ENCODE measurements at places on chromosomes 2 and 18.

DNA sequence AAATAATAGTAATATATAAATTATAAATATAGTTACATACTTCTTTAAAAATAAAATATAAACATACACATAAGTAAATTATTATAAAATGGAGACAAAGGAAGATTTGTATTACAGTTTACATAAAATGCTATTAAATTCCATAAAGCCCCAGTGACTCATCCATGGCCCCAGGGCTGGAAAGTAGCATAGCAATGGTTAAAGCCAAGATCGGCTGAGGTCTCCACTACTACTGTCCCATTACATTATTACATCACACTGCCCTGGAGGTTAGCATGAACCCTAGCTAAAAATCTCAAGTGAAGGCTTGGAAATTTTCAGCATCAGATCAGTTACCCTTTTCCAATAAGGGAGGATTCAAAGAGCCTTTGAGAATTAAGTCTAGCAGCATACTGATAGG lies 936.2 kb downstream of the DSC3 start:
- no peak for DNase-seq

- peak; percentile 3 for DNase-seq
Measured at GRCh38 chr2:37851428-37851827, 73.7 kb upstream of the RMDN2 start.

GRCh38 chr2:23350792-23351355 lies 34.1 kb upstream of the KLHL29 start:
- no peak for DNase-seq

DNA sequence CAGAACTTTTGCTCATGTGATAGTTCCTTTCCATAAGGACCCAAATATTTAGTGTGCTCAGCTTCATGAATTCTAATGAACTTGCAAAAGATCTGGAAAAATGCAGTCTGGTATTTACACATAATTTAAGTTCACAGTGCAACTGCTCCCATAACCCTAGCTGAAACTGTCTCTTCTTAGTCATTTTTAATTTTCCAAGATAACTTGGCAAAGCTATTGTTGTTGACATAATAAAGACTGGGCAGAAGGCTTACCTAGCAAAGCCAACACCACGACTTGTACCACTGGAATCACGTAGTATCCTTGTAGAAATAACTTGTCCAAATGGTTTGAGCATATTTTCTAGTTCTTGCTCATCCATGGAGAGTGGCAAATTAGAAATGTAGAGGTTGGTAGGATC lies 103.0 kb upstream of the ITGB6 start:
- DNase-seq = no peak

GRCh38 chr2:21317131-21317530 lies 193.4 kb downstream of the TDRD15 start:
- no peak for DNase-seq

- DNase-seq = no peak
Measured at GRCh38 chr2:142332196-142332595, 201.4 kb upstream of the LRP1B start.

DNA sequence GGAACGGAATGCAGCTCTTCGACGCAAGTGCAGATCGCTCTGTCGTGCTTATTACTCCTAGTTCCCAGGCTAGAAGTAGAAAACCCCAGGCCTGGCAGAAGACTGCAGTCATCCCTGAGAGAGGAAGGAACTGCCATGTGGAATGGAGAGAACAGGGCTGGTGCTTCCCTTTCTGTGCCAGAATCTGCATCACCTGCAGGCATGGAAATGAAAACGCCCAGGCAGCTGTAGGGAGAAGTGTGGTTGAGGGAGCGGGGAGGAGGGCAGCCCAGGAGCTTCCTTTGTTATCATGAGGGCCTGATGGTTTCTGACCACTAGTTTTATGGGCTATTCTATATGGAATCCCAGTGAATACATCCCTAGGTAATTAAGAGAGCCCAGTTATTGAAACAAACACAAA lies 79.4 kb upstream of the SMIM21 start:
- DNase-seq = no peak

DNA sequence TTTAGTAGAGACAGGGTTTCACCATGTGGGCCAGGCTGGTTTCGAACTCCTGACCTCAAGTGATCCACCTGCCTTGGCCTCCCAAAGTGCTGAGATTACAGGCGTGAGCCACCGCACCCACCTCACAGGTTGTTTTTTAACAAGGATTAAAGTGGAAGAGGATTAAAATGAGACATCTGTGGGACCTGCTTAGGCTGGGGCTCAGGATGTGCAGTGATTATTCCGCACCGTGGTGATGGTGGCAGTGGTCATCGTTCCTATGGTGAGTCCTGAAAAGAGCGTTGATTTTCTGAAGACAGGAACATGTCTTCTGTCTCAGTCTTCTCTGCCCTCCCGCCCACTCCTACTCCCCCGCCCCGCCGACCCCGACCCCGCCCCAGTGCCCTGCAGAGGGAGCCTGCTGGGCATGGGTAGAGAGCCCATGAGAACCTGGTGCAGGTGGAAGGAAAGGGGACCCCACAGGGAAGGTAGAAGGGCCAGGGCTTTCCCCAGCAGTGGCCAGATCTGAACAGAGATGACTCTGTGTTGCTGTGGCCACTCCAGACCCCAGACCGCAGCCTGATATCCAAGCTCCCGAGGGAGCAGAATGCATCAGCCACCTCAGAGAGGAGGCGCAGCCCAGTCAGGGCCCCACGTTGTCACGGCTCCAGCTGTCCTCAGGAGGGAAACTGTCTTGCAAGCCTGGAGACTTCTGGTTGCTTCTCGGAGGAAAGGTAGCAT lies 34.5 kb upstream of the FOSL2 start:
- no peak for DNase-seq

DNA sequence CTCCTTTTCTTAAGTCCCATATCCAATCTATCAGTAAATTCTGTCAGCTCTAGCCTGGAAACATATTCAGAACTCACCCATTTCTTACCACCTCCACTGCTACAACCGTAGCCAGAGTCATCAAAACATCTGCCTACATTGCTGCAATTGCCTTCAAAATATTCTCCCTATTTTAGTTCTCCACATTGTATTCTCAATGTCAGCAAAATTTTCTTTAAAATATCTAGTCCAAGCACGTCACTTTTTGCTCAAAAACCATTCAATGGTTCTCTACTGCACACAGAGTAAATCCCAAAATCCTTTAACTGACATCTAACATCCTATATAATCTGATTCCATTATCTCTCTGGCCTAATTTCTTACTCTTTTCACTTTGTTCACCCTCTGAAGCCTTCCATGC lies 68.5 kb upstream of the ERBB4 start:
- no peak for DNase-seq

GRCh38 chr18:10659594-10659993 lies 133.8 kb downstream of the NAPG start:
- no peak for DNase-seq

DNA sequence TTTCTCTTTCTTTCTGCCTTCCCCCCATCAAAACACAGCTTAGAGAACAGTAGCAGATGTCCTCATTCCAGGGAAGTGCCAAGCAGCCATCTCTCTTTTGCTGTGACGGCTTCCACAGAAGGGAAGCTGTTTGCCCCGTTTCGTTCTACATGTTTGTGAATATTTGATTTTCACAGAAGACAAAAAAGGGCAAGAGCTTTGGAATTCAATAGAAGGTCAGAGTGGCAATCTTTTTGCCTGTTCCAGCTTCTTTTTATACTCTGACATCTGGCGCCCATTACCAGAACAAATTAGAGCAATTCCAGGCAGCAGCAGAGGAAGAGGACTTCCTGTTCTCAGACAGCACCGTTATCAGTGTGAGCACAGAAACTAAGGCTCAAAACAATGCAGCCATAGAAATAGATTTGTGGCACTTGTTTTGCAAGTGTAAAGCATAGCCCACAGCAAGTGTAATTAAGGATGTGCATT lies 79.0 kb upstream of the CDH19 start:
- DNase-seq = no peak

- DNase-seq = no peak
Measured at GRCh38 chr2:112679484-112679883, 33.7 kb downstream of the SLC20A1 start.

- DNase-seq = no peak
Measured at GRCh38 chr2:102478686-102479470, 5.9 kb downstream of the SLC9A4 start.

- no peak for DNase-seq
Measured at GRCh38 chr18:45277908-45278307, 337.4 kb upstream of the SLC14A2 start.

GRCh38 chr18:2963048-2963447 lies 49.9 kb downstream of the LPIN2 start:
- peak; percentile 78 for DNase-seq

- DNase-seq = no peak
Measured at GRCh38 chr2:99648178-99648844, 158.5 kb upstream of the REV1 start.

- DNase-seq = no peak
Measured at GRCh38 chr2:217835931-217836891, 166.6 kb downstream of the TNS1 start.

DNA sequence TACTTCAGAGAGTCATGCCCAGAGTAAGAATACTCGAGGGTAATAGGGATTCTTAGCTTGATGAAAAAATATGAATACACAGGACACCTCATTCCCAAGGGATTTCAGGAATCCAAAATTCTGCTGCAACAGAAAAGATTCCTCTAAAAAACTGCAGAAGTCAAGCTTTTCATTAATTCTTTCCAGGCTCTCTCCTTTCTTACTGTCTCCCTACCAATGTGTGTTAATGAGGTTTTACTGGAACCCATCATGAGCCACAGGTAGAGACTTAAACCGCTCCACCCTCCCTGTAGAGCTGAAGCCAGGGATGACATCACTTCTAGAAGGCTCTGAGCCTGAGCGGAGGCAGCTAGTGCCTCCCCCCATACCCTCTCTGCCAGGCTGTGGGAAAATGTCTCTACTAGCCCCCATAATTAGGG lies 3.4 kb downstream of the SDC1 start:
- no peak for DNase-seq

DNA sequence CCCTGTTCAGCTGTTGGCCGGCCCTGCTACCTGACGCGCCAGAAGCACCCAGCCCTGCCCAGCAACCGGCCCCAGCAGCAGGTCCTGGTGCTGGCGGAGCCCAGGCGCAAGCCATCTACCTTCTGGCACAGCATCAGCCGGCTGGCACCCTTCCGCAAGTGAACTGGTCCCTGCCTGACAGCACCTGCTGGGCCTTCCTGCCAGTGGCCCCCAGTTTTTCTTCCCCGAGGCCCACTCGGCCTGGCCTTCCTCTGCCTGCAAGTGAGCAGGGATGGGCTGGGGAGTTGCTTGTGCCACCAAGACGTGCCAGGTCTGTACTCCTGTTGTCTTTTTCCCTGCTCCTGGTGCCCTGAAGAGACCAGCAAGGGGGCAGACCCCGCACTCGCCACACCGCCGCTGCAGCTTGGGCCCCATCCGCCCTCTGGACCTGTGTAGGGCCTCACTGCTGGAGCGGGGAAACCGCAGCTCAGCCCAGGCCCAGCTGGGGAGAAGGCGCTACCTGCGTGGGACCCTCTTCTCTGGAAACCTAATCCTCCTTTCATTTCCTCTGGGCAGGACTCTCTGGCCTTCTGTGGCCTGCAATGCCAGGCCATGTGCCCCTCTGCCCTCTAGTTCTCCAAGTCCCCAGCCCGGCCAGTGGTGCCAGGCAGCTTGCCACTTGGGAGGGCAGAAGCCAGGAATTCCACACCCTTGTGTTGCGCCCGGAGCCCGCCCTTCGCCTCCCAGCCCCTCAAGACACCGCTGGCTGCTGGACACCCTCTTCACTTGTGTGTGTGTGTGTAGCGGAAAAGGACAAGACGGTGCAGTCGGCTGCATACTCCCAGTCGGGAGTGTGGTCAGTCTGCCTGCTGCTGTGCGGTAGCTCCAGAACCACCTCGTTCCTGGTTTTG lies 47.0 kb downstream of the FAM168B start:
- no peak for DNase-seq

DNA sequence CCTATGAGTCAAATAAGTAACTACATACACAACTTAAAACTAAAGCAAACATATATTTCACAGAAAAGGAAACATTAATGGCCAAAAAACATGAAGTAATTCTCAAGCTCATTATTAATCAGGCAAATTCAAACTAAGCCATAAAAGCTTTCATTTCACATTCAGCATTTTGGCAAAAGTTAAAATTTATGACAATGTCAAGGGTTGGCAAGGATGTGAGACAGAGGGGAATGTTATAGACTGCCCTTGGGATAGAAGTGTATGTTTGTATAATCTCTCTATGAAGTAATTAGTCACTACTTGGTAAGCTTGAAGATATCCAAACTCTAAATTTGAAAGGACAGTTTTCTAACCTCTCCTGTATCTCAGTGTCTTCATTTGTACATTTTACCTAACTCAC lies 539.4 kb downstream of the RIT2 start:
- no peak for DNase-seq

- DNase-seq = no peak
Measured at GRCh38 chr2:195871326-195871725, 197.3 kb downstream of the DNAH7 start.

DNA sequence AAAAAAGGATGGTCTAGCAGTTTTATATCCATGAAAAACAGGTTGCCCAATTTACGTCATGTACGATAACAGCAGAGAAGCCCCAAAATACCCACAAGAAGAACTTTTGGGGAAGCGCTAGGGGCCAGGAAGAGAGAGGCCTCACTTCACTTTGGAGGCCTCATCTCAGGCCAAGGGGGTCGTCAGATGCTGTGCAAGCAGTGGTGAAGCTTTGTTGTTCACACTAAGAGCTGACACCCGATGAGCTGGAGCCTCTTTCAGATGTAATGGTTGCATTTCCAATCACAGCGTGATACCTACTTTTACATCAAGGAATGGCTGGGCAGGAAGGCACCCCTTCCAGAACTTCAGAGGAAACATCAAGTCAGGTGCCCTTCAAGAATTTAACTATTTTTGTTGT lies 242.3 kb upstream of the PXDN start:
- DNase-seq = no peak

GRCh38 chr2:222707689-222708273 lies 36.3 kb downstream of the MOGAT1 start:
- DNase-seq = no peak

GRCh38 chr18:79378536-79379250 lies 17.0 kb upstream of the NFATC1 start:
- peak; percentile 74 for DNase-seq

GRCh38 chr2:238456970-238457926 lies 30.5 kb downstream of the ASB1 start:
- DNase-seq = no peak

DNA sequence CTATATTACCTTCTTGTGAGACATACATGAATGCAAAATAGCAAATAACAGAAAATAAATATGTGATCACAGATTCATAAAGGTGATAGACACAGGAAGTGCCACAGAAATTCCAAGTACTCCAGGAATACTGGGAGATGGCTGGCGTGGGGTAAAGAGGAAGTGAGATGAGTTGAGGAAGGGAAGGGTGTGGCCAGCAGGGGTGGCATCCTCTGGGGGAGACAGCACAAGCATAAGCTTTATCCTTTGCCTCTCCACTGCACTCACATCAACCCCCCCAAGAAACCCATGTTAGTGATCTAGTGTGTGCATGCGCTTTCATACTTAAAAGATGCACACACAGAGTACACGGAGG lies 94.8 kb upstream of the B3GNT7 start:
- no peak for DNase-seq

GRCh38 chr18:75090336-75090735 lies 118.6 kb downstream of the PTGR3 start:
- DNase-seq = no peak
